ENCODE measurements at places on chromosomes 5 and 9.

GRCh38 chr9:110148891-110149290, 59.1 kb downstream of the C9orf152 start:
- no peak for DNase-seq

GRCh38 chr9:115966660-115967059, 186.9 kb upstream of the PAPPA start:
- DNase-seq, result no peak

DNA sequence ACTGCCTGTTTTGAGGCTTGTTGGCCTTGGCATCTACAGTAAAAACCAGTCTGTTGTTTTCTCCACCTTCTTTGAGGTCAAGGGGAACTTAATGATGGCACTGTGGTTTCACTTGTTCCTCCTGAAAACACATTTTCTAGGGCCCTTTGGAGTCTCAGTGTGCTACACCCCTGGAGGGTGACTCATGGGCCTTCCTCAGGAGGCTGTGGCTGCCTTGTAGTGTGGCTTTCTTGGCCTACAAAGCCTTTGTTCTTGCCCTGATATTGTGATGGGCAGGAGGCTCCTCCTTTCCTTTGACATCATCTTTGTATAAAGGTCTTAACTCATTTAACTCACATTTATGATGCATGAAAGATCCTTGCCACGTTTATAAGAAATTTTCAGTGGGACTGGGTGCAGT, 56.3 kb upstream of the GPBP1 start:
- no peak for DNase-seq

DNA sequence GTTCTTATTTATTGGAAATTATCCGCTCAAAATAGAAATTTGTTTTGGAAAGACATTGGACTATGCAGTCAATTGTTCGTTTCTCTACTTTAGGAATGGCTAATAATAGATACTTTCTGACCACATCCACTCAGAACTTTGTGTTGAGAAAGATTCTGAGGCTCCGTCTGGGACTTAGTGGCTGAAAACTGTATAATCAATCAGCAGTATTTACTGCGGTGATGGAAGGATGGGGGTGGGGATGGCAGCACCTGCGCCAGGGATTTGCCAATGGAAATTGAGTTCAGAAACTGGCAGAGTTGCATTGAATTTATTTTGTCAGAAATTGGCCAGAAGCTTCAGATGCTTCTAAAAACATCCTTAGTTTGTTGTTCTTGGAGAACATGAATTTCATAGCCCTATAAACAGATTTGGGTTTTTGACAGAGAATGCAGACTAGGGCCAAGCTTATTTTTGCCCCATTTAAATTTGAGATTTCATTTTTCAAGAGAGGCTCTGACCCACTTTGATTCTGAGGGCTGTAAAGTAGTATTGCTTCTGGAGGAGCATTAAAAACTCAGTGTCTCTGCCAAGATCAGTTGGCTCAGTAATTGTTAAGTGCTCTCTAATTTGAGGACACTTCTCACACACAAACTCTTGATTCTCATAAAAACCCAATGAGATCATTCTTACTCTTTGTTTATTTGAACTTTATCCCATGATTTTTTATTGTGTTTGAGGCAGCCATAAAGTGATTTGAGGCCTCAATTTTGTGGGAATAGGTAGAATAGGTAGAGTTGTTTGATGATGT, 215.1 kb downstream of the CD180 start:
- no peak for DNase-seq

GRCh38 chr9:83029531-83030137, 33.3 kb downstream of the RASEF start:
- DNase-seq, result no peak

DNA sequence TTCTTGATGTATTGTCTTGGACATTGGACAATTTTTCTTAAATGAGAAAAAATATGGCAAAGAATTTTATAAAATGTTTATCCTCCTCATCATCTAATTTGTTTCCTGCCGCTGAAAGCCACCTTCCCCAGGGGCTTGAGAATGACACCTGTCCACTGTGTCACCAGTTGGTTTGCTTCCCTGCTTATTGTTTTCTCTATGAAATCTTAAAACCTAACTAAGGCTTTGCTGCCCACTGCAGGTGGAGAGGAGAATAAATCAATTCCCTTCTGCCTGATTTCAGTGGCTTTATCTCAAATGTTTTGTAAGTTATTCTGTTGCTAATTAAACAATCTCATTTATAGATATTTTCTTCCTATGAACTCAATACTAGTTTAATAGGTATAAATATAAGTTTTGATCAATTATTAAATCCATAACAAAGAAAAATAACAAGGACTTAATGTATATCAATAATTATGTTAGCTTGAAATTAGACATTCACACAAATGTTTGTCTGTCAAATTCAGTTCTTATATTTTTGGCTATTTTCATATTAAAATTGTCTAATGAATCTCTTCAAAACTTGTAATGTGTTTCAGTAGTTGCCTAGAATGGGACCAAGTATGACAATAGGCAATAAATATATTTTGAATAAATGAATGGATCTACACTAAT, 822.5 kb downstream of the PTPRD start:
- DNase-seq, result peak; percentile 74

- no peak for DNase-seq
Observed at GRCh38 chr9:72931437-72931836, 21.4 kb downstream of the ALDH1A1 start.

DNA sequence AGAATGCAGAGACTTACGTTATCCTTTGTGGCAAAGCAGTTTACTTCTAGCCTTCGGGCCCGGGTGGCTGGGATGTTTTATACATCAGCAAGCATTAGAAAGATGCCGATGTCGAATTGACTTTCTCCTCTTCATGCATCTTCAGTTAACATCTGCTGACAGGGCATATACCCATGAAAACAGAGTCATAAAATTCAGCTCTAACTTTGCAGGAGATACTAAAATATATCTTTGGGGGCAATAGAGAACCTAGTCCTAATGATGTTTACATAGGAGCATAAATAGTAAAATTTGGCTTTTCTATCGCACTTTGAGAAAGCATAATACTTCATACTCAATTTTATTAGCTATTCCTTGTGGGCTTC, 247.9 kb downstream of the PRELID2 start:
- DNase-seq, result no peak

DNA sequence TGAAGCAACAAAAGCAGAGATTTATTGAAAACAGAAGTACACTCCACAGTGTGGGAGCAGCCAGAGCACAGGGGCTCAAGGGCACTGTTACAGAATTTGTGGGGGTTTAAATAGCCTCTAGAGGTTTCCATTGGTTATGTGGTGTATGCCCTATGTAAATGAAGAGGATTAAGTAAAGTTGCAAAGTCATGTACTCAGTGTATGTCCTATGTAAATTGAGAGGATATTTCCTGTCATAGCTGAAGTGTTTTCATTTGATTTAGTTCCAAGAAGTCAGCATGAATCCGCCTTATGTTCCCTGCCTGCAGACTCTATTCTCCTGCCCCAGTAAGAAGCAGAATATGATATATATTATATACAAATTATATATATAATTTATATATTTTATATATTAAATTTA, 966.0 kb upstream of the COX7C start:
- DNase-seq, result no peak

DNA sequence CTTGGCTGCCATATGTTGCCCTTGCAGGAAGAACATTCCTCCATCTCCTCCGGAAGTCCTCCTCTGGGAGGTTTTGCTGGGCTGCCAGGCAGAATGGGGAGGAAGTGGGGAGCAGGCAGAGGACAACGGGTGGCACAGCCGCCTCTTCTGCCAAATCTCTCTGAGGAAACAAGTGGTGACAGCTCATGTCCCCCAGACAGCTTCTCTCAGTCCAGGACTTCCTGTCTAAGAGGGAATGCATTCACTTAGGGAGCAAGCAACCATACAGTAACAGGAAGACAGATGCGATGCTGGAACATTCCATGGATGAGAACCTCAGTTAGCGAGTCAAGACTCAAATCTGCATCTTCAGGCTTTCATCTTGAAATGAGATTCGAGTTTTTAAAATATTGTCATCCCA, 701.0 kb downstream of the SEMA5A start:
- DNase-seq, result no peak

- DNase-seq, result no peak
Observed at GRCh38 chr5:34803974-34804732, 34.8 kb upstream of the TTC23L start.

GRCh38 chr9:84278130-84278529, 62.4 kb downstream of the SLC28A3 start:
- DNase-seq, result no peak

DNA sequence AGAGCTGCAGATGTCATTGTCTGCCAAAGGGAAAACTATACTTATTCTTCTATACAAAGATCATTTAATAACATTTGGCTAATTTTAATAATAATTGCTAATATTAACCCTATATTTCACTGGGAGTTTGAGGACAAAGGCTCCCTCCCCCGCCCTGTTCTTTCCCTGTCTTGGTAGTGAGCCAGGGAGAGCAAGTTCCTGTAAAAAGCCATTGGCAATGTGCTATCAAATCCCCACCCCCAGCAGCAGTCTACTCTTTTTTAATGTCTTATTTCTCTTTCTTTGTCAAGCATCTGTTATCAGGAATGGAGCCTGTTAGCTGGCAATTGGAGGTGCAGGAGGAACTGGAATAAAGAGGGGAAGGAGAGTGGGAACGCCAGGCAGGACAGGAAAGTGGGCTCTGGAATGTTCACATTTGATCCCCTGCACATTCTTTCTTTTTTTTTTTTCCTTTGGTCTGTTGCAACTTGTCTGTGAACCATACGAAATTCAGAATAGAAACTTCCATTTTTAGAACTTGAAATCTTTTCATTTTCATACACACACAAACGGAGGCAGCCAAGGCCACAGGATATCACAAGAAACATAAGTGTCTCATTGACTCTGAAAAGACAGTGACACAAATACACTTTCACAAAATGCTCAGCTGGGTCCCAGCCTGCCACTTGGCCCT, 664.8 kb upstream of the ZNF608 start:
- peak; percentile 33 for DNase-seq

DNA sequence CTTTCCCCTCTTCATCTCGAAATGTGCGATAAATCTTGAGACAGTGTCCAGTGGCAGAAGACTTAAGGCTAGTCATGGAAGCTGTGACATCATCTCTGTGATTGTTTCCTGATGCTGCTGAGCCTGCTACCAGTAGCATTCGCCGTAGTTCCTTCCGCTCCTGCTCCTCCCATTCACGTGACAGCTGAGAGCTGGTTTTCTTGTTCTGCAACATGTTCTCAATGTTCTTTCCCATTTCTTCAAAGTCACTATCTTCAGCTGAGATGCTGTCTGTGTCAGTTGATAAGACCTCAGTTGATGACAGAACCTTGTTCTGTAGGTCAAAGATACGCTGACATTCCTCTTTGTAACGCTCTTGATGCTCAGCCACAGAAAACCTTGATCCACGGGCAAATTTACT, 3.5 kb downstream of the TAF1L start:
- DNase-seq, result no peak

GRCh38 chr5:122402955-122403685, 91.1 kb downstream of the SNCAIP start:
- no peak for DNase-seq

- no peak for DNase-seq
Observed at GRCh38 chr9:97571664-97572063, 61.5 kb downstream of the TSTD2 start.

DNA sequence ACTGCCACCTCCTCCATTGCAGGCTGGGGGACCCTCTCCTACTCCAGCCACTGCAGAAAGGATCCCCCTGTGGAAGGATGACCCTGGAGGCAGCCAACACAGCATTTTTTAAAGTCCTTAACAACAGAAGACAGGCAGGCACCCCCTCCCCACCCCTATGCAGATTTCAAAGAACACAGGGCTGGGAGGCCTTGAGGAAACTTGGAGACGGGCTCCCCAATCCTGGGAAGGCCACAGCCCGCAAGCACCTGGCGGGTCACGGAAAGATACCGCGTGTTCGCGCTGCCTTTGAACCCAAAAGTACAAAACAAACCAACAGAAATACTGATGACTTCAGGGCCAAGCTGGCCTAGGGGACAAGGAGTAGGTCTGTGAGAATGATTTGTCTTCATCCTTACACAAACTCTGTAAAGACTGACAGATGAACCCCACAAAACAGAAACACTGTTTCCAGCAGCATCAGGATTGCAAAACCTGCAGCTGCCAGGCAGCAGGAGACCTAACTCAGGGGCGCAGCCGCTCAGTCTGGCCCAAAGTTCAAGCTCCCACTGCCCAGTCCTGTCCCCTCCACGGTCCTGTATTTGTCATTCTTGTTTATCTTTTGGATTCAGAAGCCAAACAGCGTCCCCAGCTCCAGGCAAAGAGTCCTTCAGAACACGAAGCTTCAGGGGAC, 13.8 kb downstream of the VAV2 start:
- no peak for DNase-seq

DNA sequence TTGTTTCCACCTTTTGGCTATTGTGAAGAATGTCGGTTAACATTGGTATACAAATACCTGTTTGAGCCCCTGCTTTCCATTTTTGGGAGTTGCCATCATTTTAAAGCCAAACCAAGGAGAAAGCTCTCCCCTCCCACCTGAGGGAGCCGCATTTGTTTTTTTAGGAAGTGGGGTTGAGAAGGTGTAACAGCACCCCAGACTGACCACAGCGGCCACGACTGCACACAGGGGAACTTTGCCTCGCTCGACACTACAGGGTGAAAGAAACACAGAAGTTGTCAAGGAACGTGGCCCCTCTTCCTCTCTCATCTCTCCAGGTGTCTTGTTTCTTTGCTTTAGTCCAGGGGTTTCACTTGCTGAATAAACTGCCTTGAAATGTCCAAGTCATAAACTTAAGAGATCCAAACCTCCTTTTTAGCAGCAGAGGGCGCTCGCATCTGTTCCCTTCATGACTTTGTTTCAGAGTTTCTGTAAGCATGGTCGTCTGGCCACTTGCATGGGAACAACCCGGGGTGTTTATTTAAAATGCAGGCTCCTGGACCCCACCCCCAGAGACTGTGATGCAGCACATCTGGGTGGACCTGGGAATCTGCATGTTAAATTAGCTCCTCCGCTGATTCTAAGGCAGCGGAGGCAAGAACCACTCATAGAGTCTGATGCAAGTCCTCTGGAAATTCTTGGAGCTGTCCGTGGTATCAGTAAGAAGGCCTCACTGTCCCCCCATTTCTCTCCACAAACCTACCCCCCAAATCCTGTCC, 2.1 kb upstream of the TTLL11 start:
- DNase-seq, result peak; percentile 86

DNA sequence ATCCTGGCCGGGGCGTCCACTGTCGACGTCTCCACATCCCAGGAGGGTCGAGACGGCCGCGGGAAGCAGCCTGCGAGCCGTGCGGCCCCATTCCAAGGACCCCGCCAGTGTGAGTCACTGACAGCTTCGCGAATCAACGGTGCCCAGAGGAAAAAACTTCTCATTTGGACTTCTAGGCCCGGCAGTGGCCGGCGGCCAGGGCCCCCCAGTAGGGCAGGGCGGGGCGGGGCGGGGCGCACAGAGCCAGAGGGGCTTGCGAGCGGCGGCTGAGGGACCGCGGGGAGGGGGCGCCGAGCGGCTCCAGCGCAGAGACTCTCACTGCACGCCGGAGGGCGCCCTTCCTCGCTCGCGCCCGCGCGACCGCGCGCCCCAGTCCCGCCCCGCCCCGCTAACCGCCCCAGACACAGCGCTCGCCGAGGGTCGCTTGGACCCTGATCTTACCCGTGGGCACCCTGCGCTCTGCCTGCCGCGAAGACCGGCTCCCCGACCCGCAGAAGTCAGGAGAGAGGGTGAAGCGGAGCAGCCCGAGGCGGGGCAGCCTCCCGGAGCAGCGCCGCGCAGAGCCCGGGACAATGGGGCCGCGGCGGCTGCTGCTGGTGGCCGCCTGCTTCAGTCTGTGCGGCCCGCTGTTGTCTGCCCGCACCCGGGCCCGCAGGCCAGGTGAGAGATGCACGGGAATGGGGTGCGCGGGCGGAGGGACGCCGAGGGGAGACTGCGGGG, at the start of gene F2R:
F2R (plus strand) TSS at position 391 of the 720 bp plus-strand sequence; CDS start at position 573, 182 bp downstream.
- peak; percentile 85 for DNase-seq

- no peak for DNase-seq
Observed at GRCh38 chr5:61171479-61171878, 9.2 kb upstream of the SMIM15 start.
